AG08395 (cell line): ENCODE measurements at places on chromosomes 13 and 19.

GRCh38 chr13:109913936-109914510, 127.6 kb upstream of the IRS2 start:
- DNase-seq: no peak

- no peak for DNase-seq
These were observed 536.4 kb downstream of the IRS2 start for GRCh38 chr13:109249780-109250528.

DNA sequence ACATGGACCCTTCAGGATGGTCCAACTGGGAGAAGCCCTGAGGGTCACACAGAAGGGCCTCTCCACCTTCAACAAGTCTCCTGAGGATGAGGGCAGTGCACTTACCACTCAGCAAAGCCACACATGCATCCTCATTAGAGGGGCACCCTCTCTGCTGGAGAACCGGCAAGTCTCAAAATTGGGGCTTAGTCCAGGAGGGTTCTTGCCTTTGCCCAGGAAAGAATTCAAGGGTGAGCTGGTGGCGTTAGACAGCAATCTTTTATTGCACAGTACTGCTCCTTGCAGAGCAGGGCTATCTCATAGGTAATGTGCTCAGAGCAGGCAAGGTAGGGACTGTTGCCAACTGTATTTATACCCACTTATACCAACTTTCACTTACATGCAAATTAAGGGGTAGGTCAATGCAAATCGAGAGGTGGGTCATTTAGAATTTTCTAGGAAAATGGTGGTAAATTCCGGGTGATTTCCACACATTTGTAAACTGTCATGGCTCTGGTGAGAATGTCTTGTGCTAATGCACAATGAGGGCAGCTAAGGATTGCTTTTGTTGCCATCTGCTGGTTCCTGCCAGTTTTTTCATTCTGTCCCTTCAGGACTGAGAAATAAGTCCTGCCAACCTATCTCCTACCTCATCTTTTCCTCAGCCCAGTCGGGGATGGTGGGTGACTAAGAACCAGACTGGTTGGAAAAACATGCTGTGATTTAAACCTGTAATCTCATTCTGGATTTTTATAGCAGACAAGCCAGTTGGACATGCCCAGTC, 27.8 kb upstream of the IGSF23 start:
- peak; percentile 24 for DNase-seq

DNA sequence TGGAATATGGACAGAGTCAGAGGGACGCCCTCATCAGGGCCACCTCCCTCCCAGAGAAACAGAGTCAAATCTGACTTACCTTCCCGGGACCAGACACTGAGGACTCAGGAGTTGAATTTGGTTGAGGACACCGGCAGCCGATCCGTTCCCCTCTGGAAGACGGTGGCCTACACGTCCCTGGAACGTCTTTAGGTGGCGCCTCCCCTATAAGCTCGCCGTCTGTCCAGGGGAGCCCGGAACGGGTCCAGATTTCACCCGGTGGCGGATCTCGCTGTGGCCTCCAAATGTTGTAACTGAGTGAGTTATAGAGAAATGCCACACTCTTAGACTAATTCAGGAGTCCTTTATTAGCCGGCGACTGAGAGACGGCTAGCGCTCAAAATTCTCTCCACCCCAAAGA, 9.0 kb downstream of the TNFSF14 start:
- peak; percentile 4 for DNase-seq

DNA sequence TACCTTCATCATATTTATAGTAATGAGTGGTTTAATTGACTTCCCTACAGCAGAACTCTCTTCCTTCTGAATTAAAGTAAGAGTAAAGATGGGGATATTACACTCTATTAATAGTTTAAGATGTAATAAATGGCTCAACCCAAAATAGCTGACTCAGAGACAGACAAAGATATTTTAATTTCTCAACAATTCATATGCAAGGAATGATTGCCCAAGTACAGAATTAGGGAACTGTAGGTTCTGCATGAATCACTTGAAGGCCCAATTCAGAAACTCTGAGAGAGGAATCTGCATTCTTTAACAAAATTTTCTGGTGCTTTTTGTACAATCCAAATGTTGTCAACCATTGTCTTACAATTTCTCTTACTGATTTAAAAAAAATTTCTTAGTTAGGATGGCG, 42.9 kb upstream of the PCDH9 start:
- DNase-seq: peak; percentile 6

DNA sequence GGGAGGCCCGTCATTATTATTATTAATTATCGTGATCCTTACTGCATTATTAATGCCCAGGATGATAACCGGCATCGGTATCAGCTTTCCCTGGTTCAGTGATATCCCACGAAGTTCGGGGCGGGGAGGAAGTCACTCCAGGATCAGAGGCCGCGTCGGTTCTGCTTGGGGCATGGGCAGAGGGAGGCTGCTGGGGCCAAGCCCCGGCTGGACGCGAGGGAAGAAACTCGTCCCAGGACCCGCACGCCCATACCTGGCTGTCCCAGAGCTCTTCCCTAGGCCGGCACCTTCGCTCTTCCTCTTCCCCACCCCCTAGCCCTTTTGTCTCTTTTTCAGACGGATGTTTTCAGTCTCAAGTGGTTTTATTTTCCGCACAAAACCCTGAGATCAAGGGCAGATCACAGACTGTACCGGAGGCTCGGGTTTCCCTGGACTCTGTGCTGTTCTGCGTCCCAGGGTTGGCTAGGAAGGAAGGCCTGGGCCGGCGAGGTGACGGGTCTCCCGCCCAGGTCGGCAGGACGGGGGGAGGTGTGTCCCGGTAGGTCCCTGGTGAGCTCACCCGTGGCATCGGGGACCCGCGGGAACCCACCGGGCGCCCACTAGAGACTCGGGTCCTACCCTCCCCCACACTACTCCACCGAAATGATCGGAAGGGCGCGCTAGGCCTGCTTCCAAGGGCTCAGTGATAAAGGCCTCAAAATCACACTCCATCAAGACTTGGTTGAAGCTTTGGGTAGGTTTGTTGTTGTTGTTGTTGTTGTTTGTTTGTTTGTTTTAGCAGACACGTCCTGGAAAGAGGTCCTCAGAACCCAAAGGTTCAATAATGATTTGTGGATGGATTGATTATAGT, 7.9 kb downstream of the ZIC2 start:
- no peak for DNase-seq

DNA sequence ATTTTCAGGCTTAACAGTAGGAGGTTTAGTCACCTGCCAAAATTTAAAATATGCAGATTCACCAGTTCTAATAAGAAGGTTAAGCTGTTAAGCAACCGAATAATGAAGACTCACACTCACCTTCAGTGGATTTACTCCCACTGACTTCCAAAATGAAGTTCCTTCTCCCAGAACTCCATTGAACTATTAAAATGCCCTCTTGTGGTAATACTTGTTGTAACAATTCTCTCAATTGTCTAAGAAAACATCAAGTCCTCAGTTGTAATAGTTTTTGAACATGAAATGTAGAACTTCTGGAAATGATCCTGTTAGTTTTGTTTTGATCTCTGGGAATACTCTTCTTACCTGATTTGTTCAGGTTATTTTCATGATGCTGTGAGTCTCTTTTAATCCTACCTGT, 522.0 kb upstream of the ATXN8OS start:
- DNase-seq: no peak

DNA sequence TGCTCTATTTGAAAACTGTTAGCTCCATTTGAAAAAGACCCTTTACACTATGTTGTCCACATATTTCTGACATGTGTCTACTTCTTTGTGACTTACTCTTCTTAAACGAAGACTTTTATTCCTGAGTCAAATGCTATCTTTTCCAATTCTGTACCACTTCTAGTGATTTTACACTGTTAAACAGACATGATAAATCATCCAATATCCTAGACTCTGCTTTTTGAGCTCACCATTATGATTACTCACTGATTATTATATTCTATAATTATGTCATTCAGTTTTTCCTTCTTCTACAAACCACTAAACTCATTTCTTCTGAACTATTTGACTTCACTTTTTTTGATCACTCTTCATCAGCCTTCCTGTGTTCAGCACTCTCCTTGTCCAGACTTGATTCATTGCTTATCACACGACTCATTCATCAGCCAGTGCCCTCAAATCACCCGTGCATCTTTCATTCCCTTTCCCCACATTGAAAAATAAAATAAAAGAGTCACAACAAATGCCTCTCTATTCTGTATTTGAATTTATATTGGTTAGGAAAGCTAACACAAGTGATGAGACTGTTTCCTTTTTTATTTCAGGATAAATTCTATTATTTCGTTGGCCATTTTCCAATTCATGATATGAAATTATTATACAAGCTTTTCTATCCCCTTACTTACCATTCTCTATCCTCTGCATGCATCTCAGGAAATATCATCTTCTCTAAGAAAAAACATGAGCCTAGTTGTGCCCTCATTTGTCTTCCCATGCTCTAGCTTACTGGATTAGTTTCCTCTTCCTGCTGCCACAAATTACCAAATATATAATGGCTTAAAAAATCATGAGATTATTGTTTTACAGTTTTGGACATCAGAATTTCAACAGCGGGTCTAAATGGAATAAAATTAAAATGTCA, 1482.1 kb upstream of the MIR17HG start:
- DNase-seq: no peak

- peak; percentile 88 for DNase-seq
These were observed 168.8 kb downstream of the COL4A1 start for GRCh38 chr13:110138010-110138699.

GRCh38 chr13:48319531-48320398, 16.2 kb downstream of the RB1 start:
- DNase-seq: no peak

DNA sequence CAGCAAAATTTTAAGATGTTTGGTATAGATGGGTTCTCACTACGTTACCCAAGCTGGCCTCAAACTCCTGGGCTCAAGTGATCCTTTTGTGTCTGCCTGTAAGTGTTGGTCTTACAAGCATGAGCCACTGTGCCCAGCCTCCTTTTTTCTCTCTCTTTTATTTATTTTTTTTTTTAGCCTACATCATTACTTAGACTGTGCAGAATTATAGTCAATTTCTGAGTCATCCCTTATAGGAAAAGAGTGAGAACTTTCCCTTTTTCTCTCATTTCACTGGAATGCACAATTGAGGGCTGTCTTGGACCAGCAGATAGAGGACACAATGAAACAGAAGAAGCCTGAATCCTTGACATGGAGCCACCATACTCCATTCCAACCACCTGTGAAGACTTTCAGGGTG, 13.3 kb downstream of the TSKS start:
- DNase-seq: no peak

DNA sequence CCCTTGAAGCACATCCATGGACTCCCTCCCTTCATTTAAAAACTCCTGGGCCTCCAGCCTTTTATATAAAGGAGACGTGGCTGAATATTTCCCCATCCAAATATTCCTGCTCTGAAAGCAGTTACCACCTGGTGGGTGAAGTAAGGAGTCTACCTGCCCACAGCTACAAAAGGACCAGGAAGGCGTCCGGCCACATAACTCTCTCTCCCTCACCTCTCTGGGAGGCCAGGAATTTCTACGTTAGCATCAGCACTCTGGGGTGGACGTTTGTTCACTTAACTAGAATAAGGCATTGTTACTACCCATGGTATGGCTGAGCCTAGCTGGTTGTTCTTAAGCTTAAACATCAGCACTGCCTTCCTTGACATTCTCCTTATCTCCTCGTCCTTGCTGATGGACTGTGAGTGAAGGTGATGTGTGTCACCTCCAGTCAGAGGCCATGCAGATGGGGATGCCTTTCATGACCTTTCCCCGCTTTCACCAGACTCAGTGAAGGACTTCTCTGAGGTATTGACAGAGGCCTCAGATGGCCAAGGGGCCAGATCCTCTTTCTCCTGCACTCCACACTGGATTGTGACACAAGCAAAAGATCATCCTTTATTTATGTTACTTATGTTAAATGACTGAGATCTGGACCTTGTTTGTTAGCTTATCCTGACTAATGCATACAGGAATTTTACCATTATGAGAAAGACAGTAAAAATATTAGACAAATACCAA, 22.2 kb upstream of the KPNA3 start:
- no peak for DNase-seq

- no peak for DNase-seq
These were observed 8.5 kb upstream of the C1QTNF9B start for GRCh38 chr13:23905766-23906165.

DNA sequence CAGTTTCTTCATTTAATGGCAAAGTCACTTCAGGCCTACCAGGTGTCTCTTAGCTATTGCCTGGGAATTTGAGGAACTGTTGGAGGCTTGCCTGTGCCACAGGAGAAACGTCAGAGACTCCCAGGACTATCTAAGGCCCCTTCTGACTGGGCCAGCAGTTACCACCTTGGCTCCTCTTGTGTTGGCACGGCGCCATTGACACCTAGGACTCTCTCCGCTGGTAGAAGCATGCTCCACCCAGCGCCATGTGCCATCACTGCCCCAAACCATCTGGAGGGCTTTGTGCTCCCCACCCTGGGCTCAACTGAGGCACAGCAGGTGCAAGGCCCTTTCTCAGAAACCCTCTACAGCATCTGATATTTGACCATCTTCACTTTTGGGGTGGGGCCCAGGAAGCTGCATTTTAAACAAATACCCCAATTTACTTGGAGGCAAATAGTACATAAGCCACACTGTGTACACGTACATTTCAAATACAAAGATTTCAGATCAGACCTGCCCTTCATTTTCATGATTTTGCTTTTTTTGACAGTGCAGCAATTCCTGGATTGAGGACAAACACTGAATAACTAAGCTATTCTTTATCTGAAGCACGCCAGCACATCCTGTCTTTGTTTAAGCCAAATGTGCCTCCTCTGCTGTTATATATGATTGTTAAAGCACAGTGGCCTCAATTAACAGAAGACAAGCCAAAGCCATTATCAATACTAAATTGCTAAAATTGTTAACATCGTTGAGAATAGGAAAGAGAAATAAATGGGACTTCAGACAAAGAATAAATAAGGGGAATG, 59.9 kb upstream of the TPP2 start:
- DNase-seq: no peak

GRCh38 chr13:43905435-43906031, 25.8 kb downstream of the LACC1 start:
- DNase-seq: peak; percentile 50

- DNase-seq: no peak
These were observed 35.8 kb downstream of the CAPN12 start for GRCh38 chr19:38708413-38709024.

DNA sequence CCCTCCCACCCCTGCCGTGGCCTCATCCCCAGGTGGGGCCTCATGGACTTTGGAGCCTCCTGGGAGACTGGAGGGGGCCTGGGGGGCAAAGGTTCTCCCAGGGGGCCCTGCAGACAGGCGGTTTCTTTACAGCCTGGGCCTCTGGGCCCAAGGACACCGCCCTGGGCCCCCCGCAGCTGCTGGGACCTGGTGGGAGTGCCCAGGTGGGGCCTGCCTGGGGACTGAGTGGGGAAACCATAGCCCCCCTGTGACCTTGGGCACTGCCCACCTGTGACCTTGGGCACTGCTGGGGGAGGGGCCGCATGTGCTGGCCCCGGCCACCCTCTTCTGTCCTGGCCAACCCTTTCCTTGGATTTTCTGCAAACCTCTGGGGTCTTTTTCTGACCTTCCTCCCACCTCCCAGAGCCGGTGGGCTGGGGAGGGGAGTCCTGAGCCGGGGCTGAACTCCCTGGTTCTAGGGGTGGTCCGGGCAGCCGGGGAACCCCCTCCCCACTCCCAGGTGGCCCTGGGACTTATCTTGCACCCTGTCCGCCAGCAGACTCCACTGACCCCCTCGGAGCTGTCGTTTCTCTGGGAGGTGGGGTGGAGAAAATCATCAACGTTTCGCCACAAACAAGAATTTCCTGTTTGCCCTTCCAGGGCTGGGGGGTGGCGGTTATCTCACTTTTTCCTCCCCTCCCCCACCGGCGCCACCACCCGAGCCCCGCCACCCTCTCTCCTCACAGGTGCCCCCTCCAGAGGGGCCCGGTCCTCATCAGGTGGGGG, 27.0 kb downstream of the ARID3A start:
- no peak for DNase-seq

- DNase-seq: peak; percentile 38
These were observed 22.6 kb downstream of the RXFP2 start for GRCh38 chr13:31761951-31762350.

- no peak for DNase-seq
These were observed 166.0 kb upstream of the UBL3 start for GRCh38 chr13:30016398-30016797.
